ENCODE measurements at places on chromosomes 12 and 14.
A peak's percentile ranks its signal among the peaks of the same experiment; 100 is the strongest.

GRCh38 chr12:107458163-107458562 is 227.4 kb upstream of the PWP1 start:
- DNase-seq: no peak

DNA sequence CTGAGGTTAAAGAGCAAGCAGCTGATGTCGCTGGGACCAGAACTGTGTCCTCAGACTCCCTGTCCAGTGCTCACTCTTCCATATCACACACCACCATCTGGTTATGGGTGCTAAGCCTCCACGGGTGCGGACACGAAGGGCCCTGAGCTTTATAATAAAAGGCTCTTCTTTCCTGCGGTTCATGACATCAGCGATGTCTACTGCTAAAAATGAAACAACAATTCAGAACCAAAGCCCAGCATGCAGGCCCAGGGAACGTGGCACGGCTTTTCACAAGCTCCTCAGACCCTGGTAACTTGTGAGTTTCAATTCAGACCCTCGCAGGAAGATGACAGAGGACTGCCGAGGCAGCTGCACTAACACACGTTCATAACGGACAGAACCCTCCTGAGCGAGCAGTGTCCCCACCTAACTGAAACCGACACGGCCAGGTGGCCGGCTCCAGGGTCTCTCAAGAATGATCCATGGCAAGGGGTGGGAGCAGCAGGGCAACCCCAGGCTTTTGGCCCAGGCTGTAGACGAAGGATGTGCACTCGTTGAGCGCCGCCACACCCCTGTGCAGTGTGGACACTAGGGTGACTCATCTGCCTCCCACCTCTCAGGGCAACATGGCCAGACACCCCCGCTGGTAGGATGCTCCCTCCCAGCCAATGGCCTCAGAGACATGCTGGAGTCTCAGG is 180.3 kb downstream of the CALM1 start:
- DNase-seq: no peak

- DNase-seq: no peak
Observed at GRCh38 chr14:96058576-96059200, 19.5 kb downstream of the C14orf132 start.

DNA sequence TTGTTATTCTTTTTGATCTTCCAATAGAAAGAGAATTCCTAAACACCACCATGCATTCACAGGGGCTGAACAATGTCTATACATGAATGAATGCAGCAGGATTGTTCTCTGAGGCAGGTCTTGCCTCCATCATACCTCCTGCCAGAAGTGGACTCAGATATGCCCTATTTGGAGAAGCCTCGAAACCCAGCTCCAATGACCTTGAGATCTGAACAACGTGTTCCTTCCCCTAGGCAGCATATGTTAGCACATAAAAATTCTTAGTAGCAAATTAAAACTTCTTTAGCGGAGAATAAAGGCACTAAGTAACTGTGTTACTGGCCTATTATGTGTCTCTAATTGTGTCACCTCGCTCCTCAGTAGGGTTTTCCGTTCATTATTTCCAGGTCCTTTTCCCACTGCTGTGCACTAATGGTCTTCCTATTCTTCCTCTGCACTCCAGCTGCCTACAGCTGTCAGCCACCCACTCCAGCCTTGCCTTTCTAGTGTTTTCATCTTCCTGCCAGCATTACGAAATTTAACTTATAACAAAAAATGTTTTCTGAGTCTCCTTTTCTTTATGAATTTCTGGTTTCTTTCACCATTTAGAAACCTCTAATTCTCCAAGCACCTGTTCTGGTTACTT is 62.6 kb upstream of the IGF1 start:
- DNase-seq: no peak

DNA sequence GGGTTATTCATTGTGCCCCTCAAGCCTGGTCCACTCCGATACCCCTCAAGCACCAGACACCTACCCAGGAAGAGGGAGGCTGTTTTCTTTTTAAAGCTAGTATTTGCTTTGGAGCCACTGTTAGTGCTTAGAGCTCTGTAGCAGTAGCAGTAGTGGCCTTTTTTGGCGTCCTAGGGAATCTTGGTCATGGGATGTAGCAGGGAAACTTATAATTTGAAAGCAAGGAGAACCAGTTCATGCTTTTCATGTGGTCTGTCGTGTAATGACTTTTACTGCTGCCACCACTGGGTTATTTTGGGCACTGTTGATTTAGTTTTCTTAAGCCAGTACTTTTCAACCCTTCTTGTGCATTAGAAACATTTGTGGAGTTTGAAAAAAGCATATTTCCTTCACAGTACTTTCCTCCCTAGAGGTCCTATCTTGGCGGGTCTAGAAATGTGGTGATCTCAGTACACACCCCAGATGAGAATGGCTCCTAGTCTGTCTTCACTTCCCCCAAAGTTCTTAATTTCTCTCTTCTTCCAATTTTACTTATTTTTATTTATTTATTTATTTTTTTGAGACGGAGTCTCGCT is 49.7 kb downstream of the MARK3 start:
- DNase-seq: no peak

DNA sequence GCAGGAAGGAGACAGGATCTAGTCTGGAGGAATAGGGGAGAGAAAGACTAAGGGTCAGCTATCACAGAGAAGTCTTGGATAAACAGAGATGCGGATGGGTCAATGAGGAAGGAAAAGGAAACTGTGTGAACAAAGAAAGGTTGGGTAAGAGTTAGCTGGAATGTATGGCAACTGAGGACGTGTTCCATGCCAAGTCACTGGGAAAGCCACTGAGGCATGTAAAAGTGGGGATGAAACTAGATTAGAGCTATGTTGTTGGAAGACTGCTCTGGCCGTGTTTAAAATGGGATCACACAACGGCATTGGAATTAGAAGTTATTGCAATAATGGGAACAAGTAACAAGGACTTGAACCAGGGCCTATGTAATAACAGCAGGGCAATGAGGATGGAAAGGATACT is 3.9 kb upstream of the NR2C1 start:
- no peak for DNase-seq

GRCh38 chr12:78802593-78802992 is 62.0 kb upstream of the SYT1 start:
- no peak for DNase-seq

DNA sequence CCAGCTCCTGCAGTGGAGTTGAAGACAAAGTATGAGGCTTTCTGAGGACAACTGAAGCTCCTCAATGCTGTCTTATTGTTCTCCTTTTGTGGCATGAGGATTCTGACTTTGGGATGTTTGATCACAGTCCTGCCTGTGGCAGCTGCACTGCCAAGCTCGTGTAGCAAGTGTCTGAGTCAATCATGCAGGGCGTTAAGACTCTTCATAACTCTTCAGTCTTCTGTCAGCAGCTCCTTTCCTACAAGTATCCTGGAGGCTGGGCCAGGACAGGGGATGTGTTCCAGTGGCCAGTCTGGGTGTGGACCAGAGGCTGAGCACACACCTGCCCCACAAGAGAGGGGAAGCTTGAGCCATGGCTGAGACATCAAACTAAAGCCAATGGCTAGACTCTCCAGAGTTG is 94.3 kb downstream of the PELI2 start:
- DNase-seq: no peak

- DNase-seq: no peak
Observed at GRCh38 chr14:90839024-90839888, 23.0 kb upstream of the TTC7B start.

DNA sequence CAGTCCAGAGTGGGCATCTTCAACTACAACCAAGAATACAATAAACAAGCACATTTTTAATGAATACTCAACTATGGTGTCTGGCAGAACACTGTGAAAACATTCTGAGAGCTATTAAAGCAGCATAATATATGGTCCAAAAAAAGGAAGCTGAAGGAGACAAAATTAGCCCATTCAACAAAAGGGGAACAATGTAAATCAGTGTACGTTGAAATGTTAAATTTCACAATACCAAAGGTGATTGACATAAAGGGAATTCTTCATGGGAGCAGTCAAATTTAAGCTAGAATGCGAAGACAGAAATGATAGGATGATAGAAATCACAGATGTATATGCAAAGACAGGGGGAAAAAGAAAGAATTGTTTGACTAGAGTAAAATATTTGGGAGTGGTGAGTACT is 41.3 kb upstream of the SYCP3 start:
- no peak for DNase-seq

- DNase-seq: no peak
Observed at GRCh38 chr12:123278101-123278627, 6.5 kb upstream of the CDK2AP1 start.

GRCh38 chr14:78358591-78358990 is 188.4 kb downstream of the NRXN3 start:
- DNase-seq: no peak

- DNase-seq: no peak
Observed at GRCh38 chr12:111424189-111424792, 18.6 kb downstream of the SH2B3 start.

- no peak for DNase-seq
Observed at GRCh38 chr14:37587881-37588666, 7.0 kb downstream of the FOXA1 start.

GRCh38 chr12:53325511-53326061 is 4.2 kb upstream of the AAAS start:
- DNase-seq: peak; percentile 23

- DNase-seq: no peak
Observed at GRCh38 chr12:94849411-94849976, 154.0 kb downstream of the NDUFA12 start.

DNA sequence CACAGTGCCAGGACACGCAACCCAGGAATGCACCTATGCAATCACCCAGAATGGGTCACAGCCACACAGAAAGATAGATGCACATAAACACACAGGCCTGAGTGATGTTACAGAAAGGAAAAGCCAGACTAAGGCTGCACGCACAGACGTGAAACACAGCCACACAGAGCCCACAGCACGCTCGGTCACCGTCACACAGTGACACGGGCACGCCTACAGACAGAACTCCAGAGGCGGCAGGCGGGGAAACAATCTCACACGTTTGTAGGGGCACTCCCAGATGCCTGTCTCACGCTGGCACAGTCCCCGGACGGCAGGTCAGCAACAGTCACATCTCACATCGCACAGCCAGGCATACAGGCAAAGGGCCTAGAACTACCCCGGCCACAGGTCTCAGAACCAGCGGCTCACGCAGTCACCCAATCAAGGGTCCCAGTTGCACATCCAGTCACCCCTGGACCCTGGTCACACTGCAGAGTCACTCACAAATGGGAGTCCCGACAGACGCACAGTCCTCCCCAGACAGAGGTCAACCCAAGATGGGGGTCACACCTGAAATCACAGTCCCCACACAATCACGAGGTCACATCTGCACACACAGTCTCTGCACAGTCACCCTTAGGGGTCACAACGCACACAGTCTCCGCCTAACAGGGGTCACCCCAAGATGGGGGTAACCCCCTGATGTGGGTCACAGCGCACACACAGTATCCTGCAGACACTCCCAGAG is 790 bp downstream of the SSH1 start:
- DNase-seq: peak; percentile 71

DNA sequence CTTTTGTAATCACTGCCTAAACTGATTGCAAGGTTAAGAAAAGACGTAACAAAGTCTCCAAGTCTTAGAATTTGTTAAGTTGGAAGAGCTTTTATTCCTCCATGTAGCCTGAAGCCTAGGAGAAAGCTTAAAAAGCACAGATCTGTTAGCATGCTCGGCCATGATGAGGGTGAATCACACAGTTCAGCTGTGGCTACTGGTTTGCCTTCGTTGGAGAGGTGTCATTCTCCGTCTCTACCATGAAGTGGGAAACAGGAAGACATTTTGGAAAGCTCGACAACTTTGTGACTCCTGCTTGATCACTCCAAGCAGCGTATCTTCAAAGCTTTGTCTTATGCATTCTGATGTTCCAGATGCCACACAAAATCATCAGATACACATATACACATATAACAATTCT is 27.1 kb downstream of the DCP1B start:
- DNase-seq: no peak

DNA sequence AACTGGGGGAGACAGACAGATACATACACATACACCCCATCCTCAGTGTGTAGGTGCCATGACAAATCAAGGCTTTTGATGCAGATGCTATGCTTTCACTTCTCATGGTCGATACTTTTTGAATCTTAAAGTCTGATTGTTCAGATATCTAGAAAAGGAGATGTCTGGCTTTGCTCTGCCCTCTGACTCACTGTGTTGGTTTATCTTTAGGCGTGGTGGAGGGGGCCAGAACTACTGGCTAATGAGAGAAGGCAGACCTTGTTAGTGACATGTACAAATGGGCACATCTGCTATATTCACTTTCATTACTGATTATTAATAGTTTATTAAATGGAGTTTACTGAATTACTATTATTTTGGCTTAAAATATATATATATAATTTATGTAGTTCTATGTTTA is 444.3 kb upstream of the RGS6 start:
- no peak for DNase-seq

DNA sequence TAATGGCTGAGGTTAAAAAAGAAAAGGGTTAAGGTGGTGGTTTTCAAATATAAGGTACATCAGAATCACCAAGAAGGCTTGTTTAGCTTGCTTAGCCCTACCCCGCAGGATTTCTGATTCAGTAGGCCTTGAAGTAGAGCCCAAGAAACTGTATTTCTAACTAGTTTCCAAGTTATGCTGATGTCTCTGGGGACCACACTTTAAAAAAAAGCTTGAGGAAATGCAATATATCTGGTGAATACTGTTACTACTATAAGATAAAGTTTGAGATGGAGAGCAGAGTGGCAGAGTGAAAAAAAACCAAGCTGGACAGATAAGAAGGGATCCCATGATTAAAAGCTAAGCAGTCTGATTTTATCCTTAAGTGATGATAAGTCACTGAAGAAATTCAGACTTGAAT is 18.3 kb upstream of the GXYLT1 start:
- no peak for DNase-seq

- DNase-seq: no peak
Observed at GRCh38 chr12:99658671-99659349, 11.3 kb downstream of the GARIN6 start.

DNA sequence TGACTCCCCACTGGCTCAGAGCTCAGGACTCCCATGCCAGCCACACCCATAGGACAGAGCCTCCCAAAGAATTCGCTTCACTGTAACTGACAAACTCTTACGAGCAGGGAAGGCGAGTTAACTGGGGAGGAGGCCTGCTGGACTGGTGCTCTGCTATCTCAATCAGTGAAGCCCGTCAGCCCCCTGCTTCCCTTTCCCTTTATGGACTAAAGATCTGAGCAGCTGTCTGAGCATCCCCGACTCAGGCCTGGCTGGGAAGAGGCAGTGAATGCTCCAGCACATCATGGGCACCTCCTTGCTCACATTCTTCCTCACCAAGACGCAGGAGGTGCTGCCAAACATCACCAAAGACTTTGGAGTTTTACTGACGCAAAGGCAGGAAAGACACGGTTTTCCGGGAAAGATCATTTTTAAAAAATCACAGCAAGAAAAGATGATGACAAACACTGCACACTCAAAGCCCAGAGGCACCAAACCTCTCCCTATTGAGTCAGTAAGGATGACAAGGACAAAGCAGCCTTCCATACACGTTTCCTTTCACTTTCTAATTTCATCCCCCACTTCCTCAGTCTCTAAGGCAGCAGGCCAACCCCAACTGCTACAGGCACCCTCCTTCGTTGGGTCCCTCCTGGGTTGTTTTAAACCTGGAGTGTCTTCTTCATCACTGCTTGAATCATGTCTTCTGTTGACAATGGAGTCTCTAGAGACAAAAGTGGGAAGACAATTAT is 45.0 kb upstream of the P2RX7 start:
- no peak for DNase-seq

- DNase-seq: no peak
Observed at GRCh38 chr12:53754188-53754585, 2.4 kb upstream of the CISTR start.

All from CD4-positive, alpha-beta T cell treated with Interleukin-6 for 4 hours (primary cell).